Activated naive CD4-positive, alpha-beta T cell treated with Interleukin-2 at 50 U/mL for 16 hours (primary cell): ENCODE measurements at places on chromosomes 7 and 10.

DNA sequence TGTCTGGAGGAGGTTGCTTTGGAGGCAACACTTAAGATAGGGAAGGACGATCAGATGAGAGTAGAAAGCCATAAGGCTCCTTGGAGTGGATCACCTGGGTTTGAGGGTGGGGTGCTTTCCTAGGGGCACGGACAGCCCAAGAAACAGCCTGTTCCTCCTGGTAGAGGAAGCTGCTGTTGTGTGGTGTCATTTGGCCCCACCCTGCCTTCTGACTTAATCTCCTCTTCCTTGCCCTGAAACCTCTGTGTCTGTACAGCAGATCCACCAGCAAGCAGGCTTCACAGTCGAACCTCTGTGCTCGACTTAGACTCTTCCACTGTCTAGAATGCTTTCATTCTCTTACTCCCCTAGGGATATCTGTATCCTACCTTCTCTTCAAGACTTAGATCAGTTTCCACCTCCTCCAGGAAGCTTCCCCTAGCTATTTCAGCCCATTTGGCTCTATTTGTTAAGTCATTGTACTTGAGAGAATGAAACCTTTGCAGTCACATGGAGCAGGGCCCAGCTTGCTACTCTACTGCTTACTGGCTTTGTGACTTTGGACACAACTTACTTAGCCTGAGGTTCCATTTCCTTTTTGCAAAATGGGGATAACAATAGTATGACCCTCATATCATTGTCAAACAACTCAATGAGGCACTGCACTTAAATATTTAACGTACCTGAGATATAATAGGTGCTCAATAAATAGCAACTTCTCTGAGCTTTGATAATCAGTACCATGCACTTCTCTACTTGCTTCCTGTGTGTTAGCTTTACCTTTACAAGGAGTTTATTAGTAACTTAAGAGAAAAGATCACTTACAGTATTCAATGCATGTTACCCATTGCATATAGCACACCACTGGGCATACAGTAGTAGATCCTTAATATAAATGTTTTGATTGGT is 5.0 kb downstream of the MXI1 start:
- DNase-seq, result peak; percentile 38

DNA sequence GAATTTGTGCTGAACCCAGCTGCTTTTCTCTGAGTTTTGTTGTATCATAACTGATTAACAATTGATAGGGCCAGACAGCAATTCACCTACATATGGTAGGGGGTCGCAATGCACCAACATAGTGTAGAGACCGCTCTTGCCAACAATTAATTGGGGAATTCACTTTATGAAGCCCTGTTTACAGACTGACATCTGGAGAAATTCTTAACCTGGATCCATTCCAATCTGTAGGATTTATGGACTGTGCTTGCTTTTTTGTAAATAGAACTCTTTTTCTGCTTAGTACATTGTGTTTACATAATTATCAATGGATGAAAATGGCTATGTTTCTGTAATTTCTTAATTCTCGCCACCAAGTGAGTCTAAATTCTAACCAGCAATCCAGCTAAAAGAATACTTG is 311.7 kb upstream of the BMPER start:
- DNase-seq, result no peak

GRCh38 chr7:144632724-144633123 is 203.1 kb downstream of the TPK1 start:
- DNase-seq, result no peak

GRCh38 chr7:106050746-106051117 is 61.4 kb downstream of the SYPL1 start:
- DNase-seq, result no peak

GRCh38 chr7:75738604-75738974 is at the start of gene HIP1:
TSS of gene HIP1 (minus strand) at chr7:75738941. CDS start at chr7:75738920, 21 bp downstream.
- DNase-seq, result no peak

DNA sequence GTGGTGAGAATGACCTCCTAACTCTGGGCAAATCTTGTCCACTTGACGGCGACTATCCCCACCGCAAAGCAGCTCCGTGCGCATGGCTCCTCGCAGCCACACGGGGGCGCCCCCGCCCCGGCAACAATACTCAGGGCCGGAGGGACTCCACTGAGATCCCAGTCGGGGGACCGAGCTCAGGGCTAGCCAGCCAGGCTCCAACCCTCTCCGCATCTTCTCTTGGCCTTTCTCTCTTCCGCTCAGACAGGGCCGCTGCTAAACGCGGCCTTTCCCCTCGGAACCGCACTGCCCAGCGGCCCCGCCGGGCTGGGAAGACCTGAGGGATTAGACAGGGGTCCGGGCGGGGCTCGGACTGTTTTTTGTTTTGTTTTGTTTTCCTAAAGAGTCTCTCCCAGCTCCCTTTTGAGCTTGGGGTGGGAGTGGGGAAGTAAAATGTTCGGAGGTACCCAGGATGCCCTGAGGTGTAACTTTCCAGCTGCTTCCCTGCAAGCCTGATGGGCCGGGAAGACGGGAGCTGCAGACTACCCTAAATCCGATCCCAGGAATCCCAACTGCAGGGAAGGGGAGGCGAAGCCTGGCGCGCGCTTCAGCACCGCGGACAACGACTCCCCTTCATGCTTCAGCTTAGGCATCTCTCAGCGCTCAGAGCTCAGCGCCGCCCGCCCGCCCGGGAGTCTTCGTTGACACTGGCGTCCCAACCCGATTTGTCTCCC is 2.7 kb downstream of the KCNIP2 start:
- DNase-seq, result peak; percentile 80
